Left renal cortex interstitium (tissue), 4 donors: ENCODE measurements at places on chromosomes 16 and 17.

DNA sequence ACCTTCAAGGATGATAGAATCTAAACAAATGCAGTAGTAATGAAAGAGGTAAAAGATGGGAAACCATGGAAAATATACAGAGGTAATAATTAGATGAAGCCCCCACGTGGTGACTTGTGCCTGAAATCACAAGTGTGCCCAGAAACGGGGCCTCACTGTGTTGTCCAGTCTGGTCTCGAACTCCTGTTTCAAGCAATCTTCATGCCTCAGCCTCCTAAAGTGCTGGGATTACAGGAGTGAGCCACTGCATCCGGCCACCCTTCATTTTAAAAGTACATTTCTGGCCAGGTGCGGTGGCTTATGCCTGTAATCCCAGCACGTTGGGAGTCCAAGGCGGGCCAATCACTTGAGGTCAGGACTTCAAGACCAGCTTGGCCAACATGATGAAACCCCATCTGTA lies 14.2 kb upstream of the PRR14 start:
- no peak for DNase-seq

- DNase-seq, result no peak
Observed at GRCh38 chr17:45104907-45105624, 27.2 kb downstream of the PLCD3 start.

DNA sequence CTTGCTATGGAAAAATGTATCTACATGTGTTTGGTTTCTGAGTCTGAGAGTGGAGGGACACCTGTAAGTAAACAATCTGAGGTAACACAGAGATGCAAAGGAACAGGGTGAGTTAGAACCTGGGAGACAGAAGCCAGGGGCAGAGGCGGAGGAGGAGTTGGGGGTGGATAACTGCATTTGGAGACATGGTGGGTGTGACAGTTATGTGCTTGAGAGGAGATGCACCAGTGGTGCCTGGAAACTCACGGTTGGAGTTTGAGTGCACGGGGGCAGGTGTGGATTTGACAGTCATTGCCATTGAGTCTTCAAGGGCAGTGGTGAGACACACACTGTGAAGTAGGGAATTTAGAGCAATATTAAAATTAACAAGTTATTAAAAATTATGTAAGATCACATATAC lies 6.5 kb downstream of the NUP93 start:
- no peak for DNase-seq

- no peak for DNase-seq
Observed at GRCh38 chr16:73046849-73047214, 1.1 kb downstream of the ZFHX3 start.

DNA sequence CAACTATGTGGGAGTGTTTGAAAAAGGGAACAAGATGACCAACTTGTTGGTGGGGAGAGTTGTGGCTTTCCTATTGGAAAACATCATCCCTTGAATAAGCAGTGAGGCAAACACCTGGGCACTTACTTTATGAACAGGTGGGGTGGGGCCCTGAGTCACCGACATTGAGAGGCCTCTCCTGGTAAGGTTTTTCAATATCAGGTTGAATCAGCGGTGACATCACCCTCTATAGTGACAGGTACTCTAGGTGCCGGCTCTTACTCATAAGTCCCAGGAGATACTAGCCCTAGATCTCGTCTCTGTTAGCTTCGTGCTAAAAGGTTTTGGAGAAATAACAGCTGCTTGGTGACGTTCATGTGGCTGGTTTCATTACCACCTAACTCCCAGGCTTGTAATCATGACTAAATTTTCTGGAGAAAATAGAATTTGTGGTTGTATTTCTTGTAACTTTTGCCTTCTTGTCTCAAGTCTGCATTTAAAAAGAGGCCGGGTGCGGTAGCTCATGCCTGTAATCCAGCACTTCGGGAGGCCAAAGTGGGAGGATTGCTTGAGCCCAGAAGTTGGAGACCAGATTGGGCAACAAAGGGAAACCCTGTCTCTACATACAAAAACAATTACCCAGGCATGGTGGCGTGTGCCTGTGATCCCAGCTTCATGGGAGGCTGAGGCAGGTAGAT lies 19.3 kb downstream of the CDH1 start:
- no peak for DNase-seq

DNA sequence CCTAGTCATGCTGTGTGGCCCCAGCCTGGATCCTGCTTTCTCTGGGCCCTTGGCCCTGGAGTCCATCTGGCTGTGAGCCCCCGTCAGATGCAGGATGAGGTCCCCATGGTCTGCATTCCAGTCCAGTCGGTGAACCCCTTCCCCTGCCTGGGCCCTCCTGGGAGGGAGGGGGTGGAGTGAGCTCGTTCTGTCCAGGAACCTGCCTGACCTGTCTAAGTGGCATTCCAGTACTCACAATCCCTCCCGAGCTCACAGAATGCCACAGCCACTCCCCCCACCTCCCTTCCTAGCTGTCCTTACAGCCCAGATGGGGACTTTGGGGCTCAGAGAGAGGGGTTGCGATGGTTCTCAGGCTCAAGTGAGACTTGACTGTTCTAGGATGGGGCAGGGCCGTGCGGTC lies 15.5 kb downstream of the SPNS2 start:
- DNase-seq, result no peak

- no peak for DNase-seq
Observed at GRCh38 chr16:14378689-14379467, 251.2 kb downstream of the PARN start.

DNA sequence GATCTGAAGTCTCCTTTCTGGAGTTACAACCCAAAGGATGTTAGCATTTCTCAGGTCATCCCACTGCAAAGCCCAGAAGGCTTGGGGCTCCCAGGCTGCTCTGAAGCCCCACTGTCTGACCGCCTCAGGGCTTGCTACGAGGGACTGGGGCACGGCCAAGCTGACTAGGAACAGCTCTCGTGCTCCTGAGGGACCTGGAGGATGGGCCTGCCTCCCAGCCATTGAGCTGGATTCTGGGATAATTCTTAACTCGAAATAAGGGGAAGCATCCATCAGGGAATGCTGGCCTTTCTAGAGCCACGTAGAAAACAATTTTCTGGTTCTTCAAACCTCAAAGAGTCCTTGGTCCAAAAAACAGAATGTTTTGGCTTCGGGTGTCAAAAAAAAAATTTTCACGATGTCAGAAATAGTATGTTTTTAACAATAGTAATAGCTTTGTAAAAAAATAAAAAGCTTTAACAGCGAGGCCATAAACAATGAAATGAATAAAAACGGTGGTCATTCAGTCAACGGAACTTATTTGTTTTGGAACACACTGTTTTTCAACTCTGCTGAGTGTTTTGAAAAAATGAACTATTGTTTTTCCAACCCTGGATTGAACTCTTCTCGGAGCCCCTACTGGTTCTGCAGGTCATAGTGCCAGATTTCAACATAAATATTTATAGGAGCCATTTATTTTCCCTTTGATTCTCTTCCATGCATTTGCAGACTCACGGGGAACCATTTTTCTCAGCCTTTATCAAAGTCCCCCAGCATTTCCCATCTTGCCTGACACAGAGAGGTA lies 16.4 kb upstream of the HERPUD1 start:
- peak; percentile 75 for DNase-seq

DNA sequence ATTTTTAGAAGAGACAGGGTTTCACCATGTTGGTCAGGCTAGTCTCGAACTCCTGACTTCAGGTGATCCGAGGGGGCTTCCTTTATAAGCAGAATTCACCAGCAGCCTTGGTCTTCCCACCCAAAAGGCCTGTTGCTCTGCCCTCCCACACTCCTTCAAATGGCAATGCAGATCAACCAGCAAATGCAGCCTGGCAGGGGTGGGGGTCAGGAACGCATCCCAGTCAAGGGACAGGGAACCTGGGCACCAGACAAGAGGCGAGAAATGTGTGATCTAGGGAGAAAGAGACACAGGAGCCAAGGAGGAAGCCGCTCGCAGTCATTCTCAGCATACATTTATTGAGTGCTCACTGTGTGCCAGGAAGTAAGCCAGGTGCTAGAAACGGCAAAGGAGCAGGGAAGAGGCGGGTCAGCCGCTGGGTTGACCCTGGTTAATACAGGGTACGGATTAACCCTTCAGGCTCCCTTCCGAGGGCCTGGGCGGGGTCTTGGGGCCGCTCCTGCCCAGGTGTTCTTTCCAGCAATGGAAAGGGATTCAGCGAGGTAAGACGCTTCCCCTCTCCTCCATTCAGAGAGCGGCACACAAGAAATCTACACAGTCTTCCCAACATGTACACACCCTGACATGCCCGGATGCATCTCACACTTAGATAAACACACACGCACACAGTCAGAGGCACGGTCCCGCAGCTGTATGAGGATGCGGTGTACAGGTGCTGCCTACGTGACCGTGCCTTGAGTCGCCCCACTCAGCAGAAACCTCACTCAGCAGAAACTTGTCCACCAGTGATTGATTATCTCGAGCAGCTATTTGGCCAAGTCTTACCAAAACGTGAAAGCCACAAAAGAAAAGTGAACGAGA lies 6.6 kb upstream of the PITPNA start:
- no peak for DNase-seq

- DNase-seq, result no peak
Observed at GRCh38 chr17:39022924-39023323, 55.7 kb upstream of the FBXO47 start.

DNA sequence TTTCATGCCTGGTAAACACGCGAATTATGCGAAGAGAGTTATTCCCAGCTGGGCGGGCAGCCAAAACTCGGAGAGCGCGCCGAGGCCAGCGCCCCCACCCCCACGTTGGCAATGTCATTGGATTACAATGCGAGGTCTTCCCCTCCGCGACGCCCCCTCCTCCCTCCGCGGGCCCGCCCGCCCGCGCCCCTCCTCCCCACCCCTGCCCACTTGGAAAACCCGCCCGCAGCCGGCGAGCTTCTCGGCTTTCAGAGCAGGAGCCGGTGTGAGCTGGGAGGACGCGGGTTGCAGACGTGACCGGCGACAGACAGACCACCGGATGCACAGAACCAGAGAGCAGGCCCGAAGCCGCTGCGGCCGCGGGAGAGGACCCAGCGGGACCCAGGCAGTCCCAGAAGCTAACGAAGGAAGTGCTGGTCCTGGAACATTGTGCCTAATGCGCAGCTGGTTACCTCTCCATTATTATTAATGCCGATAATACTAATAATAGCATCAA lies 4.0 kb downstream of the NOG start:
- DNase-seq, result peak; percentile 40

DNA sequence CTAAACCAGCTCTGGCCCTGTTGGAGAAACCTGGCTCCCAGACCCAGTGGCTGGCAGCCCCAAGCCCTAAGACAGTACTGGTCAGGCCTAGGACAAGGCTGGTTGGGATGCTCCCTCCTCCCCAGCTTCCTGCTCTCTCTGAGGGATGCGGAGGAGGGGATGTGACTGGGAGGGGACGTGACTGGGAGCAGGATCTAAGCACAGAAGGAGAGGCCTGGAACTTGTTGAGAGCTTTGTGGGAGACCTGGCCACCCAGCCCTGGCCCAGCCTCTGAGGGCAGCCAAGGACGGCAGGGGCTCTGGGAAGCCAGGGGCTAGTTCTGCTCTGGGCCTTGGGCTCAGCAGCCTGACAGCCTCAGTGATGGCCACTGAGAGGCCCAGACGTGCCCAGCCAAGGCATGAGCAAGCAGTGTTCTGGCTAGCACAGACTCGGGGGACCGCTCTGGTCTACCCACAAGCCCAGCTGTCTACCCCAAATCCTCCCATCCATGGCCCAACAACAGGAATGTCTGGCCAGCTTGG lies 22.8 kb downstream of the ATP6V0D1 start:
- DNase-seq, result no peak

GRCh38 chr16:2970563-2970962 lies 1.4 kb downstream of the PAQR4 start:
- no peak for DNase-seq

- no peak for DNase-seq
Observed at GRCh38 chr17:19456016-19456927, 45.2 kb downstream of the RNF112 start.

- DNase-seq, result no peak
Observed at GRCh38 chr17:57458718-57459285, 202.5 kb downstream of the MSI2 start.

GRCh38 chr16:11748404-11749254 lies 6.0 kb upstream of the TXNDC11 start:
- DNase-seq, result no peak

DNA sequence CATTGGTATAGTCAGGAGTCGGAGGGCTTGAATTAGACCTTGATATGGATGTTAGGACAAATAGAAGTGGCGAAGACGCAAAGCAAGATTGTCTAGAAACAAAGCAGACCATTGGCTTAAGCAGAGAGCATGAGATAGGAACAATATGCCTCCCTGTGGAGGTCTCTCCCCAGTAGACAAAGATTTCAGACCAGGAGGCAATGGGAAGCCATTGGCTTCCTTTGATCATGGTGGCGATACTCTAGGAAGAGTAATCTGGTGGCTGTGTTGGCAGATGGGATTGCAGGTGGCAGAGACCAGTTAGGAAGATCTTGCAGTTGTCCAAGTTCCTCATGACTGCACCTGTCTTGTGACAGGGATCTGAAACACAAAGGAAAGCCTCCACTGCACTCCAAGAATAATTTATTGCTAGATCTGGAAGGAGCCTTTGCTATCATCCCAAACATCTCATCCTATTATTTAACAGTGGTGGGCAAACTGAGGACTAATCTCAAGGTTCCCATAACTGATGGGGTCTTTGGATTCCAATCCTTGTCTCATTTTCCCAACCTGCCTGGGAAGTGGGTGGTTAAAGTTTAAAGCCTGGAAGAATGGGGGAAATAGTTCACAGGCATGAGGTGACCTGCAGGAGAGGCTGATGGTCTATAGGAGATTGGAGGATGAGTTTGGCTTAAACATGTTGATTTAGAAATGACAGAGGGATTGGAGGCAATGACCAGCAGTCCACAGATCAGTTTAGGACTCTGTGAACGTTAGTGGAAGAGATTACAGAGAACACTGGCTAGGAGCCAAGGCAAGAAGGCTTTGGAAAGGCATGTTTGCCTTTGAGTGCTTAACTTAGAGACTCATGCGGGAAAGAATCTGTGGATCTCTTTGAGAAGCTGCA lies 37.0 kb downstream of the HLF start:
- no peak for DNase-seq

DNA sequence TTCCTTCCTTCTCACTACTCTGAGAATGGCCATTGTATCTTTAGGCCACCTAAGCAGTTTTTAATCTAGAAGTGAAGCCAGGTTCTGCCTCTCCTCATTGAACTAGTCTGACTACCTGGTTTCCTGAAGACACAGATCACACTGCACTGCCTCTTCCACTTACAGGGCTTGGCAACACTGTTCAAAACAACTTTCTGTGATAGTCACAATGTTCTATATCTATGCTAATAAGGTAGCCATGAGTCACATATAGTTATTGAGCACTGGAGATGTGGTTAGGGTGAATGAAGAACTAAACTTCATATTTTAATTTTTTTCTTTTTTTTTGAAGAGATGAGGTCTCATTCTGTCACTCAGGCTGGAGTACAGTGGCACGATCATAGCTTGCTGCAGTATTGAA lies 26.9 kb downstream of the RND2 start:
- DNase-seq, result no peak

- DNase-seq, result no peak
Observed at GRCh38 chr17:58316260-58316960, 12.2 kb downstream of the TSPOAP1 start.

GRCh38 chr16:71338632-71339031 lies 19.9 kb upstream of the CALB2 start:
- DNase-seq, result no peak

- no peak for DNase-seq
Observed at GRCh38 chr17:1003972-1004768, 7.2 kb downstream of the TIMM22 start.

- DNase-seq, result no peak
Observed at GRCh38 chr17:16007439-16007838, 7.8 kb downstream of the TTC19 start.
